ENCODE measurements at places on chromosomes 13 and 19. TPM values are rescaled to one million over a fixed set of nuclear protein-coding genes. Genes with fewer than 3 reads are reported as not detected.
A peak's percentile ranks its signal among the peaks of the same experiment; 100 is the strongest.

- no peaks in the 10 kb centered on the region for H3K27me3 ChIP-seq
- no peaks in the 10 kb centered on the region for H3K36me3 ChIP-seq
- H3K4me1 ChIP-seq, result no peaks in the 10 kb centered on the region
- H3K4me3 ChIP-seq, result no peak overlapping the region
These were observed 1528.2 kb downstream of the EFNB2 start for GRCh38 chr13:105007166-105007808.

GRCh38 chr19:41626877-41627276 lies at the start of gene CEACAM4:
CEACAM4 (minus strand) TSS chr19:41627074; CDS start chr19:41626963, 111 bp downstream.
- peak within 1 kb of the TSS; percentile 40 for H3K4me3 ChIP-seq
- peak within 1 kb of the TSS; percentile 69 for H3K27ac ChIP-seq
- H3K36me3 ChIP-seq, result no peaks in the 10 kb centered on the region

DNA sequence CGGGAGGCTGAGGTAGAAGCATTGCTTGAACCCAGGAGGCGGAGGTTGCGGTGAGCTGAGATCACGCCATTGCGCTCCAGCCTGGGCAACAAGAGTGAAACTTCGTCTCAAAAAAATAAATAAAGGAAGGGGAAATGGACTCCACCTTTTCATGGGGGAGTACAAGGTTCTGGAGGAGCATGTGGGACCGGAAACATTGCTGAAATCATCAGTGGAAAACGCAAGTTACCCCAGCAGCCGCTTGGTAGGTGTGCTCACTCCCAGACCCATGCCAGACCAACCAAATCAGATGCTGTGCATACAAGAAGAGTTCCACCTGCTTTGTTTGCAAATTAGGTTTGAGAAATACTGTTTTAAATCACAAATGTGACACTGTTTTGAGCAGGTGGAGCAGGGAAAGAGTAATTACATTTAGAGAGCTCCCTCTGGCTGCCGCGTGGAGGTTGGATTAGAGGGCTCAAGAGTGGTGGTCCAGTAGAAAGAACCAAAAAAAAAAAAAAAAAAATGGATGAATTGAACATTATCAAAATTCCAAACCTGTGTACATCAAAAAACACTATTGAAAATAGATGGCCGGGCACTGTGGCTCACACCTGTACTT lies 4.9 kb downstream of the ERICH4 start:
- H3K27ac ChIP-seq, result no peak overlapping the region
- H3K36me3 ChIP-seq, result no peaks in the 10 kb centered on the region
- no peak overlapping the region for H3K4me3 ChIP-seq

- no peak for DNase-seq
- no peak overlapping the region for H3K27ac ChIP-seq
- H3K36me3 ChIP-seq, result no peaks in the 10 kb centered on the region
- no peaks in the 10 kb centered on the region for H3K27me3 ChIP-seq
- H3K4me3 ChIP-seq, result no peak overlapping the region
- no peaks in the 10 kb centered on the region for H3K4me1 ChIP-seq
These were observed 261.6 kb downstream of the SLITRK1 start for GRCh38 chr13:83620530-83621220.

DNA sequence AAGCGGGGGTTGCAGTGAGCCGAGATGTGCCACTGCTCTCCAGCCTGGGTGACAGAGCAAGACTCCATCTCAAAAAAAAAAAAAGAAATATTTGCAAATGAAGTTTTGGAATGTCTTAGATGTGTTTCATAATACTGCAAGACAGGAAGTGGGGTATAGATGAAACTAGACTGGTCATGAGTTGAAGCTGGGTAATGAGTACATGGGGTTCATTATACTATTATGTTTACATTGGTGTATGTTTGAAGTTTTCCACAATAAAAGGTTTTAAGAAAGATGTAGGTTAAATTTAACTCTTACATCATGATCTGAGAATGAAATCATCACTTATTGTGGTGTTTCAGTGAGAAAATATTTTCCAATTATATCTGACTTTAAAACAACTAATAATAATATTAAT lies 19.0 kb downstream of the FNDC3A start:
- no peak overlapping the region for H3K4me3 ChIP-seq
- no peaks in the 10 kb centered on the region for H3K4me1 ChIP-seq
- H3K36me3 ChIP-seq, result peaks cover 5% of the 10 kb centered on the region
- DNase-seq, result no peak
- no peaks in the 10 kb centered on the region for H3K27me3 ChIP-seq
- H3K27ac ChIP-seq, result no peak overlapping the region

DNA sequence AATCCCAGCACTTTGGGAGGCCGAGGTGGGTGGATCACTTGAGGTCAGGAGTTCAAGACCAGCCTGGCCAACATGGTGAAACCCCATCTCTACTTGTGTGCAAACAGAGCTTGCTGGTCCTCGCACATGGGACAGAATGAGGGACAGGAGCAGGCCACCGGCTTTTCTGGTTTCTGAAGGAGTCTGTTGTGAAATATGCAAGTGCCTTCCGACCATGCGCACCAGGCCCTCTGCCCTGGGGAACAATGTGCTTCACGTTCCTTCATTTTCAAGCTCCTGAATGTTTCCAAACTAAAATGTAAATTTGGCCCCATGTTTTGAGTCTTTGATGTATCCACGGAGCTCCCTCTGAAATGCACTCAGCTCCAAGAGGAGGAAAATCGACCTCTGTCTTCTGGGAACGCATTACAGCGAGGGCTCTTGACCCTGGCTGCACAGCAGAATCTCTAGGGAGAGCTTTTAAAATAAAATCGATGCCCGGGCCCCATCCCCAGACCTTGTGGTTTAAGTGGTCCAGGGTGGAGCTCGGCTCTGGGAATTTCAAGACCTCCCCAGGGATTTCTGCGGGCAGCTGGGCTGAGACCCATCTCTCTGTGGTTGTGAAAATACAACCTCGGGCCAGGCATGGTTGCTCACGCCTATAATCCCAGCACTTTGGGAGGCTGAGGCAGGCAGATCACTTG lies 9.3 kb upstream of the ACP4 start:
- DNase-seq, result no peak
- no peaks in the 10 kb centered on the region for H3K36me3 ChIP-seq
- no peak overlapping the region for H3K27ac ChIP-seq
- no peak overlapping the region for H3K4me3 ChIP-seq

DNA sequence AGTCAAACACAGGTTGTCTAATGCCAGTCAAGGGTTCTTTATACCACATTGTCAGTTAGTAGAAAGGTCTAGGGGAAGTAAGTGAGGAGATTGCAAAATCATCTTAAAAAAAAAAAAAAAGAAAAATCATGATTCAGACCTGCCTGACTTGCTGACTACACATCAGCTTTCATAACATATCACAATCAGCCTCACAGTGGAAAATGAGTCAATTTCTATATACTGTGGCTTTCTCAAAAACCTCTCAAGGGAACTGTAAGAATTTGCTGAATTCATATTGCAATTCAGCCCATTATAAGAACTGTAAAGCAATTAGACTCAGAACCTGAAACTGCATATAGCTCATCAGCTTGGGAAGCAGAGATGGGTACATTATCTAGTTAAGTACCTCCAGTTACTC lies 75.3 kb upstream of the GPC6 start:
- no peaks in the 10 kb centered on the region for H3K27me3 ChIP-seq
- no peak for DNase-seq
- no peak overlapping the region for H3K4me3 ChIP-seq
- H3K4me1 ChIP-seq, result no peaks in the 10 kb centered on the region

- no peak overlapping the region for H3K27ac ChIP-seq
- DNase-seq, result no peak
- H3K4me1 ChIP-seq, result no peaks in the 10 kb centered on the region
- H3K36me3 ChIP-seq, result no peaks in the 10 kb centered on the region
These were observed 147.6 kb downstream of the KCTD12 start for GRCh38 chr13:76738616-76739015.

GRCh38 chr13:77457966-77458365 lies 77.5 kb upstream of the SCEL start:
- no peak for DNase-seq
- H3K4me1 ChIP-seq, result peaks cover 7% of the 10 kb centered on the region
- no peaks in the 10 kb centered on the region for H3K27me3 ChIP-seq
- no peaks in the 10 kb centered on the region for H3K36me3 ChIP-seq
- no peak overlapping the region for H3K4me3 ChIP-seq

DNA sequence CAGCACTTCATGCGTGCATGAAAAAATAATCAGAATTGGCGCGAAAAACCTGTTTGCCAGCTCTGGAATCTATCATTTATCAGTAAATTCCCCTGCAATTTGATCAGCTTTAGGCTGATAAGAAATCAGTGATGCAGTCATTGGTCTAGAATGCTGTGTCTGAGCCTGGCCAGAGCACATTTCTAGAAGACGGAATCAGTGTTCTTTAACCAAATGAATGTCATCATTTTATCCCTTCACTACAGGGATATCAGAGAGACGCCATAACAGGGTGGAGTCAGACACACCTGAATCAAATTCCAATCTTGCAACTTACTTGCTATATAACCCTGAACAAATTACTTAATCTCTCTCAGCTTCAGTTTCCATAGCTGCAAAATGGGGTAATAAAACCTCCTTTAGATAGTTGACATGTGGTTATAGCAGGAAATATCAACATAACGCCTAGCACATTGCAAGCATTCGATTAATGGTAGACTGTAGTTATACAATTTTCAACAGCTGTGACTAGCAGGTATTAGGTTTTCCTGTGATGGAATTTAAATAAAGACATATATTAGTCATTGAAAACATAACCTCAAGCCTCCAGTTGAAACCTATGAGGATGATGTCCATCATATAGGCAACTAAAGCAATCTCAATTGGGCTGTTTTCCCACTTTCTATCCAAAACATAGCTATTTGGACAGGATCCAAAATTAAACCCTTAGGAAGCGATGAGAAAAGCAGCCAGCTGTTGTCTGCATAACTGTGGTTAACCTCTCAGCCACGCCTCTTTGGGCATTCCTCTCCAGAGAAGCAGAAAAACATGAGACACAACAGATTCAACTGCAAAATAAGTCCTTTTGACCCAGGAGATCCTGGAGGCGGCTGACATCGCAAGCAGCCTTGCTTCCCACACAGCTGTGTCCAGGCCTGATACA lies 51.6 kb upstream of the UBL3 start:
- peak overlapping the region; percentile 2 for H3K4me3 ChIP-seq
- peaks cover 7% of the 10 kb centered on the region for H3K4me1 ChIP-seq
- no peak overlapping the region for H3K27ac ChIP-seq
- H3K27me3 ChIP-seq, result no peaks in the 10 kb centered on the region
- no peaks in the 10 kb centered on the region for H3K36me3 ChIP-seq
- DNase-seq, result no peak

GRCh38 chr19:18741124-18742121 lies 49.7 kb downstream of the COMP start:
- no peaks in the 10 kb centered on the region for H3K27me3 ChIP-seq
- H3K36me3 ChIP-seq, result no peaks in the 10 kb centered on the region
- H3K4me1 ChIP-seq, result no peaks in the 10 kb centered on the region
- no peak overlapping the region for H3K27ac ChIP-seq

DNA sequence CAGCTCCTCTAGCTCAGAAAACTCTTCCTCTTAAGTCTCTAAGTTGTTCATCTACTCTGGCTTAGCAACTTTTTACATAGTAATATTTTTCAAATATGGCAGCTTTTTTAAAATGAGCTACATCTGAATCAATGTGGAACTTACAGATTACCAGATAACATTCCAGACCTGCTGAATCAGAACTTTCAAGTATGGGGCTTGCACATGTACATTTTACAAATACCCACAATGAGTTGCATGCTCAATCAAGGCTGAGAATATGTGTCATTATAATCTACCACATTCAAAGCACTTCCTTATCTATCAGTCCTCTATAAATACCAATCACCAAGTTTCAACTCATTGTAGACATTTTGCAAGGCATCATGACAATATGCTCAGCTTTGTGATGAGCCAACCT lies 383.1 kb downstream of the FGF14 start:
- H3K4me1 ChIP-seq, result no peaks in the 10 kb centered on the region
- H3K27ac ChIP-seq, result no peak overlapping the region
- no peaks in the 10 kb centered on the region for H3K36me3 ChIP-seq
- H3K4me3 ChIP-seq, result no peak overlapping the region
- no peaks in the 10 kb centered on the region for H3K27me3 ChIP-seq
- no peak for DNase-seq

DNA sequence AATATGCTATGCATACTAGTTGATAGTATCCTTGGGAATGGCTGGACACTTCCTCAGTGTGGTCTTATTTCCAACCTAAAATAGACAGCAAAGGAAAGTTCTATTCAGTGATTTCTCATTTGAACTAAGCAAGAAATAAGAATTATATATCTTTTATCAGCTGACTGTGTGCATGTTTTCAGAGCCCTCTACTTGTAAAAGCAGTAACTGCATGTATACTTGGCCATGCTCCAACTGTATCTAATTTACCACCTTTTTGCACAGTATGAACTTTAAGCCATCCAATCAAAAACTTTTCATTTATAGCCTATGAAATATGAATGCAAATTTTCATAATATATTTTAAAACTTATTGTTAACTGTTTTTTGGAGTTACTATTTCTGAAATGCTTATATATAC lies 136.4 kb upstream of the PCDH9 start:
- no peaks in the 10 kb centered on the region for H3K36me3 ChIP-seq
- no peaks in the 10 kb centered on the region for H3K4me1 ChIP-seq
- DNase-seq, result no peak

DNA sequence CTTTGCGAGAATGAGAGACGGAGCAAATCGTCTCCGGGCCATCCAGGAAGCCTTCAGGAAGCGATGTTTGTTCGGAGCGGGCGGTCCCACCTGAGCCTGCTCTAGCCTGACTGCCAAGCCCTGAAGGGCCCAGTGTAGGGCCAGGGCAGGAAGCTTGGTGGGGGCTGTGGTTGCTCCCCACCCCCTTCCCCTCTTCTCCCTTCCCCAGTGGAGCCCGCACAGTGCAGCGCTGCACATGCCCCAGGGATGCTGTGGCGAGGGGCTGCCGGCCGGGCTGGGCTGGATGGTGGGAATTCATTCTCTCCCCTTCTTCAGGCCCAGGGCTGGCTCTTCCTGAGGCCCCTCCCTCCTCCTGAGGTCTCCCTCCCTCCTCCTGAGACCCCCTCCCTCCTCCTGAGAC lies 7.1 kb upstream of the GRTP1 start:
- no peak for DNase-seq
- no peak overlapping the region for H3K4me3 ChIP-seq
- H3K4me1 ChIP-seq, result no peaks in the 10 kb centered on the region
- H3K36me3 ChIP-seq, result no peaks in the 10 kb centered on the region
- no peaks in the 10 kb centered on the region for H3K27me3 ChIP-seq
- no peak overlapping the region for H3K27ac ChIP-seq

ZNF112 gene
- 3.2 TPM for total RNA-seq

UBE2L5 gene
- not detected for total RNA-seq

ZNF443 gene
- total RNA-seq, result 2.7 TPM

DAND5 gene
- not detected for total RNA-seq

ZNF418 gene
- 16.5 TPM for total RNA-seq

TRIM28 gene
- total RNA-seq, result 231 TPM

ZNF136 gene
- 16.3 TPM for total RNA-seq

SULT2A1 gene
- not detected for total RNA-seq

KIR2DL4 gene
- total RNA-seq, result 4.2 TPM

OSCAR gene
- 18.3 TPM for total RNA-seq

R3HDM4 gene
- total RNA-seq, result 72.9 TPM

Data from spleen (tissue), 13 donors.